Fibroblast of lung (primary cell): ENCODE measurements at places on chromosomes 5 and 9. TPM values are rescaled to one million over a fixed set of nuclear protein-coding genes. Genes with fewer than 3 reads are reported as not detected.

SLC4A9 gene
- not detected in 2 replicates for total RNA-seq

KIAA1191 gene
- total RNA-seq = 59.1 and 89.5 TPM in 2 replicates

TRIM14 gene
- total RNA-seq = 4.4 and 8.6 TPM in 2 replicates

KCTD16 gene
- total RNA-seq = 1.0 and 1.2 TPM in 2 replicates

TRPM6 gene
- under 0.01 TPM in 2 replicates for total RNA-seq

DNAH5 gene
- total RNA-seq = 0.77 and 3.1 TPM in 2 replicates

PCDHA1 gene
- under 0.01 TPM in 2 replicates for total RNA-seq

DMGDH gene
- 7.7 and 7.9 TPM in 2 replicates for total RNA-seq

SURF1 gene
- 22.6 and 27.9 TPM in 2 replicates for total RNA-seq

GRM6 gene
- total RNA-seq = not detected in 2 replicates

MARCOL gene
- not detected in 2 replicates for total RNA-seq

IFNA13 gene
- not detected in 2 replicates for total RNA-seq
